H1 (cell line): ENCODE measurements at places on chromosomes 7 and 10.

DNA sequence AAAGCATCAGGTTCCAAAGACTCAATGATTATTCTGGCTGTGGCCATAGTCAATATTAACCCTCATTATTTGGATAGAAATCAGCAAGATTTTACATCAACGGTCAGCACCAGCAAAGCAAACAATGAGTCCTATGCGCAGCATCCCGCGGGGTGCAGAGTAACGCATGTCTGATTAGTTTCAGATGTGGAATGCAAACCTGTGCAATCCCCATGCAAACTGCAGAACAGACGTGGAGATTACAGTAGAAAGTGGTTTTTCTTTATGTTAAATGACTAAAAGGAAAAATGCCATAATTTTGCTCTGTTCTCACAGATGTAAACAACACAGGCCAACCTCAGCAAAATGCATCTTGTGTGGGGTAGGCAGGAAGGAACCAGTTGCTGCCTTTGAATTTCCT lies 258.1 kb upstream of the GRB10 start:
- no peak for DNase-seq

GRCh38 chr10:58512491-58513187 lies at the start of gene BICC1:
BICC1 (plus strand) TSS chr10:58512872; CDS start chr10:58513144, 272 bp downstream.
- DNase-seq = no peak

DNA sequence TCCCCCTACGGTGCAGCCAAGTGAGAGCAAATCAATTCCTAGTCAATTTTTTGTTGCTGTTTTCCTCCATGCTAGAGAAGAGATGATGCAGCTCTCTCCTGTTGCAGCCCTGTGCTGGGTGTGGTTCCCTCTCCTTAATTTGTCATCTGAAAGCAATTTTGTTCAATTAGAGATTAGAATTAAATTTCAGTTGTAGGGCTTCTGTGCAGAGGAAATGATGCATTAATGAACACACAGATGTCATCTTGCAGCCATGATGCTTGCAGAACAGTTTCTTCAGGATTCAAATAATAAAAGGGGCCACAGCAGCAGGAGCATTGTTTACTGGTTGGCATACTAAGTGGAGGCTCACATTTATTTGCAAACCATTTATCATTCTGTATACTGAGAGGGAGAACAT lies 266.0 kb downstream of the AUTS2 start:
- no peak for DNase-seq

- no peak for DNase-seq
Measured at GRCh38 chr7:112556633-112557032, 75.8 kb downstream of the LSMEM1 start.

DNA sequence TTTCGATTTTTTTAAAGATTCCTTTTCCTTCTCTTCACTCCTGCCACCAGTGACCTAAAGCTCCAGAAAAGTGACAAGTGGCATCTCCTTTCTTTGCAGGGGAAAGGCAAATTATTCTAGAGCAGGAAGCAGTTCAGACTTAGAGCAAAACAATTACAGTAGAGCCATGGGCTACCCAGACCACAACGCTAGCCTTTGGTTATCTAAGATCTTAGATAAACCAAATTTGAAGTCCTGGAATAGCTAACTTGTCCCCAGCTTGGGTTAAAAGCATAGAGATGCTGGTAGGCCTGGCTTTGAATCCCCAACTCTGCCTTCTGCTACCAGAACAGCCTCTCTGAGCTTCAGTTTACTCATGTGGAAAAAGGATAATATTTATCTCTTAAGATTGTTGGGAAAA lies 38.4 kb downstream of the LGI1 start:
- no peak for DNase-seq

DNA sequence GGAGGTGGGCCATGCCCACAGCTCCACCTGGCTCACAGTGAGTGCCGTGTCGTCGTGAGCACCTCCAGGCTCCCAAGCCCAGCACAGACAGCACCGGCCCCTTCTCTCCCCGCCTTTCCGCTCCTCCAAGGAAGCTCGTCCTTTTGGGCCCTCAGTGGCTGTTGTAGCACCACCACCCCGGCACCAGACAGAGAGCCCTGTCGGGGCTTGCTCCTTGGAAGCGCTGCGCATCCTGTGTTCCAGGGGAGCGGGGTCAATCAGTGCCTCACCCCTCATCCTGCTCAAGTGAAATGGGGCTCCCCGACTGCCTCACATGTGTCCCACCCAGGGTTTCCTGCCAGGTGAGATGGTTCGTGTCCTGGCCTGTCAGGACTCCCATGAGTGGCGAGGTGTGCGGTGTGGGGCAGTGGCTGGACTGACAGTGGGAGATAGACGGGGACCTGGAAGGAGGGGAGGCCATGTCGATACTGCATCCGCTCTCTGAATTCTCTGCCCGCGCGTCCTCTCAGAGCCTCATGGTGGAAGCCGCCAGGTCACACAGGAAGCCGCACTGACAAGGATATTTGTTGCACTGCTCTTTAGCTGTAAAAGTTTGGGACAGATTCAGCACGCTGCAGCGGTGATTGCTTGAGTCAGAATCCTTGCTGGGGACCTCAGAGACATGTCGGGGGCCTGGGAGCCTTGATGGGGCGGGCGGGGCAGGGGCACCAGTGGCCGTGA lies 107.1 kb downstream of the INPP5A start:
- DNase-seq = no peak

- no peak for DNase-seq
Measured at GRCh38 chr7:98559958-98560357, 57.1 kb upstream of the NPTX2 start.

- DNase-seq = no peak
Measured at GRCh38 chr10:43824934-43825333, 176.3 kb upstream of the ZNF32 start.

GRCh38 chr7:4713183-4713784 lies 31.2 kb downstream of the FOXK1 start:
- no peak for DNase-seq

- DNase-seq = no peak
Measured at GRCh38 chr10:10421071-10421470, 596.6 kb upstream of the CELF2 start.

DNA sequence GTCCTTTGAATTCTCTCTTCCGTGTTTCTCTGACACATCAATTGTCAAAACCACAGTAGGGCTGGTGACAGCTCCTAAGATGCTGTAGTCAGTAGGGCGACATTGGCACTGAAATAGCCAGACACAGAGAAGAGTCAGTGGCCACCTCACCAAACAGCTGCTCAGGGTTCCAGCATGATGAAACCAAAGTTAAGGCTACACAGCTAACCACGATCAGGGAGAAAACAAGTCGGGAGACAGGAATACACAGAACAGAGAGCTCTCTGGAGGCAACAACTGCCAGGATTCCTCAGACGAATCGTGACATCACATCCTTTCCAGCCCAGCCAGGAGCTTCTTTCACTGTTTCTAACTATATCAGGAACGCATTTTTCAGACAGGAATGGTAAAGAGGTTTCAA lies 922.2 kb downstream of the SORCS1 start:
- DNase-seq = no peak

DNA sequence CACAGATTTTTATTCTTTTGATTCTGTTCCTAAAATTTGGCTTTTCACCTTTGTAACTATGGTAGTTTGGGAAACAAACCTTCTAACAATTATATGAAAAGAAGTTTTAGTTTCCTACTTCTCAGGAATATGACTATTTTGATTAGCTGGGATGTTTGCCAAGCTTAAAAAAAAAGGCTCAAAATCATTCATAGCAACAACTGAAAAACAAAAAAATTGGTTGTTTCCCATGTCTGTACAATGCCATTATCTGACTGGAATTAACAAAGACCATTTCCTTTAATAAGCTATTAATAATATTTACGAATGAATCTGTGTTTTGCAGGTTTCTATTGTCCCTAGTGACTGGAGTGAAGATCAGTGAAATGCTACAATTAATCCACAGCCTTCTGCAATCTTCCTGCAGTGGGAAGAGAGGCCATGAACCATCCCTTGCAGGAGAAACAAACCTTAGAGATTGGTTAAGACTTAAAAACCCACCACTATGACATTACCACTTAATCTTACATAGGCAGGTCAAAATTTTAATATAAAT lies 4.2 kb downstream of the PURB start:
- no peak for DNase-seq

GRCh38 chr7:69962186-69963065 lies 364.2 kb downstream of the AUTS2 start:
- no peak for DNase-seq

DNA sequence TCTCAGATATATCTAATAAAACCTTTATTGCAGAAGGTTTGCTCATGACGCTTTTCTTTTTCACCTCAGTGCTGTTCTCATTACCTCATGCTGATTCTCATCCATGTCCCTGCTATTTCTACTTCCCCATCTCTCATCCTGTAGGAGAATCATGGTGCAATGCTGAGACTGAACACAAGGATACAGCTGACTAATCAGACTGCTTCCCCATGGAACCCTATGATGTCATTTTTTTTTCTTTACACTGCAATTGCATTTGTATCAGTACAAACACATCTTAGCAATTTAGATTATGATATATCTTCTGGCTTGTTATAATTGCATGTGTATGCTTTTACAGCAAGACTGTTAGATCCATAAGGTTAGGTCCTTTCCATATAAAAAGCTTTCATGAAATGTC lies 93.7 kb downstream of the SEMA3A start:
- DNase-seq = no peak

GRCh38 chr7:151849879-151850260 lies 27.0 kb downstream of the PRKAG2 start:
- DNase-seq = no peak

- no peak for DNase-seq
Measured at GRCh38 chr10:86321568-86321967, 45.0 kb downstream of the GRID1 start.

- peak; percentile 24 for DNase-seq
Measured at GRCh38 chr10:120480848-120481247, 23.8 kb downstream of the PLPP4 start.

GRCh38 chr10:67017218-67017617 lies 91.4 kb downstream of the LRRTM3 start:
- no peak for DNase-seq

DNA sequence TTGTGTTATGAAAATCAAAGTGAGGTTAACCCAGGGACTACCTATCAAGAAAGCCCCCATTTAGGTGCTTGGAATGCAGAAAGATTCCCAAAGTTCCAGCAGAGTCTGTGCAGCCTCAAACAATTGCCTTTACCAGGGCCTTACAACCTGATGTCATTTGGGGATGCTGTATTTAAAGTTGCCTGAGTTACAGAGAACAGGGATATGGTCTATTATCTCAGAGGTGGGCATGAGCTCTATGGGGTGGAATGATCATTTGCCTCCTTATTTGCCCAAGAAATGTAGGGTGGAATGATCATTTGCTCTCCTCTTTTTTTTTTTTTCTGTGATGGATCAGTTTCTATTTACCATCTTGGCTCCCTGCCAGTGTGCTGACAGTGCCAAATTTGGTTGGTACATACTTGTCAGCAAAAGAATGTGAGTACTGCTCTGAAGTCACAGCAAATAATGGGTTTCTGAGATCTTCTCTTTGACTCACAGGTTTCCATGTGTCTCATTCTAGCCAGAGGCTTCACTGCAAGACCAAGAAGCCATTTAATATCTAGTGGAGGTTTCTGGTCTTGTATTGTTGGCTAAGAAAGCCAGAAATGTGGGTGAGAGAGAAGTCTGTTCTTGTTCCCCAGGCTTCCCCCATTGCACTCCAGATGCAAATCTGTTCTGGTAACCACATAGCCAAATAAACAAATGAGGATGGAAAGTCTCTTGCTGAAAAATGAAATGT lies 45.5 kb upstream of the ZNRF2 start:
- DNase-seq = no peak

- DNase-seq = no peak
Measured at GRCh38 chr7:114959931-114960330, 38.0 kb downstream of the MDFIC start.

DNA sequence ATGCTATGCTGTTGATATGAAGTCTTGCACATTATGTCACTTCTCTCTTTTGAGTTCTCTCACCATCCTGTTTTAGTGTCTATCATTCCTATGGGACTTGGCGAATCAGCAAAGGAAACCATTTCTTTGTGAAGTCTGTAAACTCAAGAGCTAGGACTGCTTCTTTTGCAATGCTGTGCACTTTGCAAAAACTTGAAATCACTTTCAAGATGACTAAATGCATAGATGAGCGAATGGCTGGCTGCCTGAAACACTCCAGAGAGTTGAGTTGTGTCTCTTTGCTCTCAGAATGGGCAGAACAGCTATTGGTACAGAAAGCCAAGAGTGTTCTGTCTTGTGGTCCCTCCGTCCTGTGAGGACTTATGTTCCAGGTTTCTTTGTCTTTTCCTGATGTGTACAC lies 18.3 kb upstream of the ELMO1 start:
- no peak for DNase-seq

- no peak for DNase-seq
Measured at GRCh38 chr10:36450380-36450779, 675.0 kb upstream of the ANKRD30A start.

- DNase-seq = no peak
Measured at GRCh38 chr10:93703066-93703465, 674 bp upstream of the FRA10AC1 start.

GRCh38 chr10:22321924-22322640 lies 1.2 kb downstream of the BMI1 start:
- no peak for DNase-seq

DNA sequence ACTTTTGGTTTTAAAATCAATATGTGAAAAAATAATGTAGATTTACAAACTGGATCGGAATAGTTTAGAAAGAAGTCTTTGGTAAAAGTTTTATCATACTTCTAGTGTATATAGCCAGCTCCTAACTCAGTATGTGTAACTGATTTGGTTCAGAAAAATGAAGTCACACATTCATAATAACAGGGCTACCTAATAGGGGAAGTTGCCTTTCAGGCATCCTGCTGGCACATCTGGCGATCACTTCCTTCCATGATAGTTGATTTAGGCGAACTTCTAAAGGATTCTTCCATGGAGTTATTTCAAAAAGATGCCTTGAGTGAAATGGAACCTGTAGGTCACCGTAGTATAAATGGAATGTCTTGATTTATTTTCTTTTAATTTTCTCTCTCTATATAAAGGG lies 69.1 kb downstream of the SHH start:
- DNase-seq = no peak

GRCh38 chr7:1237704-1238255 lies 5.1 kb downstream of the UNCX start:
- no peak for DNase-seq

- DNase-seq = no peak
Measured at GRCh38 chr10:110040767-110041478, 33.1 kb downstream of the ADD3 start.

- no peak for DNase-seq
Measured at GRCh38 chr10:92108120-92108519, 182.8 kb downstream of the CPEB3 start.

GRCh38 chr10:1333981-1334380 lies 277.8 kb downstream of the WDR37 start:
- no peak for DNase-seq

DNA sequence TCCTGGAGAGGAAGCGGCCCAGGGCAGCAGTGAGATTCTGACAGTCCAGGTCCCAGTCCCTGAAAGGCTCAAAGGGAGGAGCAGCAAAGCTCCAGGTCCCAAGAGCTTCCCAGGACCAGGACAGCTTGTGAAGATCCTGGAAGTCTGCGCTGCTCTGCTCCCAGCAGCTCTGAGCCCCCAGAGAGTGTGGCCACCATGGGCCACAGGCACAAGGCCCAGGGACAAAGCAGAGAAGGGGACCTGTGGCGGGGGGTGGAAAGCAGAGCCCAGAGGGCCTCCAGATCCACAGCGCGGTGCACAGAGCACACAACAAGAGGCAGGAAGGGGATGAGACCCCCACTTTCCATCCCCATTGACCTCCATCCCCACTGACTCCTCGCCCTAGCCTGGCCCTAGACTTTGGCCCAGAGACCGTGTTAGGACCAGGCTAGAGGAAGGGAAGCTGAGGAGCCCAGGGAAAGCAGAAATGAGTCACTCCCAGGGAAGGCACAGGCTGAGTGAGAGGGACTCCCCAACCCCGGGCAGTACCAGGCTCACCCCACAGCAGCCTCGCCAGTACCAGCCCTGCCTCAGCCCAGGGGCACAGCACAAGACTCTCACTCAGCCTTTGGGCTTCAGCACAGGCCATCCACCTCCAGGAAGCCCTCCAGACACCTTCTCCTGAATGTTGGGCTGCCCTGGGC lies 75.5 kb downstream of the GRID1 start:
- peak; percentile 39 for DNase-seq
